Dermis blood vessel endothelial cell (primary cell): ENCODE measurements at places on chromosomes 5 and 9. TPM values are rescaled to one million over a fixed set of nuclear protein-coding genes. Genes with fewer than 3 reads are reported as not detected.
A peak's percentile ranks its signal among the peaks of the same experiment; 100 is the strongest.

The NDST1 gene
- 68.1 and 99.5 TPM in 2 replicates for total RNA-seq

DNA sequence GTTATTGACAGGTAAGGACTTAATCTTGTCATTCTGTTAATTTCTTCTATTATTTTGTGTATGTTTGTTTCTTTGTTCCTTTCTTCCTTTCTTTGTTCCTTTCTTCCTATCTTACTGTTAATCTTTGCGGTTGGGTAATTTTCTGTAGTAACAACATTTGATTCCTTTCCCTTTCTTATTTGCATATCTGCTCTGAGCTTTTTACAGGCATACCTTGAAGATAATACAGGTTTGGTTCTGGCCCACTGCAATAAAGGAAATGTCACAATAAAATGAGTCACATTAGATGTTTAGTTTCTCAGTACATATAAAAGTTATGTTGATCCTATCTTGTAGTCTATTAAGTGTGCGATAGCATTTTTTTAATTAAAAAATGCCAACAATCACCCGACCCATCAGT, 440.7 kb downstream of the NFIB start:
- no peak for DNase-seq

DNA sequence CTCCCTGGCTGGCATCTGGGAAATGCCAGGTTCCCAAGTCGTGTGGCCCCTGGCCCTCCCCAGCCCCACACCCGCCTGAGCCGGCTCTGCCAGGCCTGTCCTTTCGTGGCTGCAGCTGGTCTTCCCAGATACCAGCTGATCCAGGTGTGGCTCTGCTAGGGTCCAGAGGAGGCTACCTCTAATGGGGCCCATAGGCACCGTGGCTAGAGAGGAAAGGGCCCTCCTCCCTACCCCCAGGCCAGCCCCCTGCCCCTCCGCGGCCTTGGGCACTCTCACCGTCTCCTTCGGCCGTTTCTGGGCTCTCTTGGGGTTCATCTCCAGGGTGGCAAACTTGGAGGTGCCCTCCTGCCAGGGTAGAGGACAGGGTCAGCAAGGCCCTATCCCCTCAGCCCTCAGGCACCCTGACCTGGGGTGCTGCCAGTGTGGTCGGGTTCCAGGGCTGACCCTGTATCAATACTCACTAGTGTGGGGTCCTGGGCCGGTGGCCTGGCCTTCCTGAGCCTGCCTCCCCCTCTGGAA, 17.0 kb downstream of the RALGDS start:
- DNase-seq = no peak

- DNase-seq = no peak
Observed at GRCh38 chr5:95763941-95764340, 32.8 kb downstream of the RHOBTB3 start.

GRCh38 chr9:123329329-123329955, 26.6 kb upstream of the CRB2 start:
- DNase-seq = peak; percentile 17

The GPR150 gene
- 0.05 and 0.17 TPM in 2 replicates for total RNA-seq

- DNase-seq = peak; percentile 44
Observed at GRCh38 chr5:10734037-10734709, 26.9 kb downstream of the DAP start.

GRCh38 chr9:102461156-102461819, 533.8 kb upstream of the CYLC2 start:
- DNase-seq = no peak

DNA sequence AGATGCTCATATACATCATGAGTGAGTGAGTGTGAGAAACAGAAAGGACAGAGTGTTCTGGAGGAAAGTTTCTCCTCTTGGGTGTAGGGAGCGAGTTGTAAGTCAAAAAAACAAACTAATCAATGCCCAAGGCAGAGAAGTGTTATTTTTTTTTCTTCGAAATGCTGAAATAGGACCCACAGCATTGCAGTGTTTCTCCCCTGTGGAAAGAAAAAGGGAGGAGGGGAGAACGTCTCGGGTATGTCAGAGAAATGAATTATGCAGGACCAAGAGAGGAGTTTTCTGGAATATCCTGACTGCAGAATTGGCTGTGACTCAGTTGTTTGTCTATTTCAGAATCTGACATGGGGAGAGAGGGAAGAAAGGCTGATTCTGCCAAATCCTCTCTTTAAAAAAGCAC, 337.9 kb upstream of the RFX3 start:
- no peak for DNase-seq

The KIF4B gene
- total RNA-seq = 0.17 and 0.42 TPM in 2 replicates

- DNase-seq = no peak
Observed at GRCh38 chr5:133141746-133142145, 89.9 kb downstream of the HSPA4 start.

The BNC2 gene
- total RNA-seq = 8.6 and 12.1 TPM in 2 replicates

DNA sequence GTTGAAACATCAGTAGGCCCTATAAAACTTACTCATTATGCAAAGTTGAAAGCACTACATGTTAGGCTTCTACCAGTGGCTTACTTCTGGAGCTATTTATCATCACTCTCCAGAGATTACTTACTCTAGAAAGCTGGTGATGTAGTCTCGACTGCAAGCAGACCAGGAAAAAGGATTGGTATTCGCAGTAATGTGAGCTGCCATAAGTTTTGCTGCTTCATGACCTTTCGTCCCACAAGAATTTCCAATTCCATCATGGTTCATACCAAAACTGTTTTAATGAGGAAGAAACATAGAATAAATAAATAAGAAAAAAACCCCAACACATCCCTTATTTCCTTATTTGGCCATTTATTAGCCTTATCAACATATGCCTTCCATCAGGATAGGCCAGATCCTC, 181.9 kb downstream of the ADAMTS6 start:
- DNase-seq = no peak

- no peak for DNase-seq
Observed at GRCh38 chr9:136664000-136664915, 1.5 kb downstream of the EGFL7 start.

The PTGES gene
- total RNA-seq = 0.47 and 0.51 TPM in 2 replicates

DNA sequence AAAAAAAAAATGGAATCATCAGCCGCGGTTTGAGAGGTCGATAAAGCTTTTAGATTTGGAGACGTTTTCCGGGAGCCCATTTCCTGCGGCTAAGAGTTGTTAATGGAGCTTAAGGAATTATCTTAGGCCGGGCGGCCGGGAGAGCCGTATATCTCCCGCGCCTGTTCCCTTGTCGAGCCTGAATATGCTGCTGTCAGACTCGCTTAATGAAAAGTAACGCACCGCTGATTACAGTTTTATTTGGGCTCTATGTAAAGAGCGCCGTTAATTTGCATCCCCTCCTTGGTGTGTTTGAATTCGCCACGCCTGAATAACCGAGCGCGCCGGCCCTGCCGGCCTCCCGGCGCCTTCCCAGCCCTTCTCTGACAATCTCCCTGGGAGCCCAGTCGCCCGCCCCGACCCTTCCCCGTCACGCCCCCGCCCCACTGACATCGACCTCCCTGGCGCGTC, 7.9 kb downstream of the IRX4 start:
- no peak for DNase-seq

GRCh38 chr9:89606624-89607311, 2.0 kb downstream of the GADD45G start:
- DNase-seq = peak; percentile 11

The TAF1L gene
- under 0.01 TPM in 2 replicates for total RNA-seq

DNA sequence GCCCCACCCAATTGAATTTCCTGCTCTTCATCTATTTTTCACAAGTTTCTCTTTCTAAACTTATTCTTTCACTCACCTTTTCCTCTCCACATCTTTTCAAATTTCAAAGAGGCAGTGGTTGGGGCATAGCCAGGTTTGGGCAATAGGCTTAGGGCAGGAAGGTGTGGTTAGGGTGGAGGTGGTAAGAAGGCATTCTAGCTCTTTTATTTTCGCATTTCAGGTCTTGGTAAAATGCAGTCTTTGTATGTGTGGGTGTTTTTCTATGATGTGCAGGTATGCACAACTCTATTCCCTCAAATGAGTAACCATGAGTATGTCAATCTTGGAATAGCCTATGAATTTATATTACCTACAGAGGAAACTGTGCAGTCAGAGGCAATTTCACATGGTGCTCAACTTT, 129.8 kb upstream of the IFNE start:
- no peak for DNase-seq

- DNase-seq = no peak
Observed at GRCh38 chr9:98206754-98207153, 14.3 kb upstream of the CORO2A start.

DNA sequence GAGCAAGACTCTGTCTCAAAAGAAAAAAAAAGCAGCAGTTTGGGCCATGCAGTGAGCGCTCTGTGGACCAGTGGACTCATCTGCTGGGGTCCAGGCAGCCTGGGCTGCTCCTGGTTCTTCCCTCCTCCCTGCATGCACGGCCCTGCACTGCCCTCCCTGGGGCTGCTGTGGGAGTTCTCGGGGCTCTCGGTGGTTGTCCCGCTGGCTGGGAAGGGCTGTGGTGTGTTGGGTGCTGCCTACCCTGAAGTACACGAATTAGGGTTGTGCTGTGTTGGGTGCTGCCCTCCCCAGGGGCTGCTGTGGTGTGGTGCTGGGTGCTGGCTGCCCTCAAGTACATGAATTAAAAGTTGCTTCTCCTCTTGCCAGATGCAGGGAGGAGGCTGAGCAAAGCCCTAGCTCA, 18.3 kb upstream of the CLPTM1L start:
- DNase-seq = no peak

- DNase-seq = no peak
Observed at GRCh38 chr5:89313044-89313443, 430.1 kb upstream of the MEF2C start.

- DNase-seq = no peak
Observed at GRCh38 chr5:35473589-35473988, 144.1 kb upstream of the SPEF2 start.

GRCh38 chr9:33611358-33611757, 87.3 kb downstream of the ANKRD18B start:
- DNase-seq = no peak

GRCh38 chr5:16135506-16135905, 44.1 kb downstream of the MARCHF11 start:
- no peak for DNase-seq

- peak; percentile 83 for DNase-seq
Observed at GRCh38 chr9:89154651-89155336, 23.8 kb downstream of the SHC3 start.

- DNase-seq = no peak
Observed at GRCh38 chr5:74286734-74287695, 353.5 kb downstream of the ENC1 start.

DNA sequence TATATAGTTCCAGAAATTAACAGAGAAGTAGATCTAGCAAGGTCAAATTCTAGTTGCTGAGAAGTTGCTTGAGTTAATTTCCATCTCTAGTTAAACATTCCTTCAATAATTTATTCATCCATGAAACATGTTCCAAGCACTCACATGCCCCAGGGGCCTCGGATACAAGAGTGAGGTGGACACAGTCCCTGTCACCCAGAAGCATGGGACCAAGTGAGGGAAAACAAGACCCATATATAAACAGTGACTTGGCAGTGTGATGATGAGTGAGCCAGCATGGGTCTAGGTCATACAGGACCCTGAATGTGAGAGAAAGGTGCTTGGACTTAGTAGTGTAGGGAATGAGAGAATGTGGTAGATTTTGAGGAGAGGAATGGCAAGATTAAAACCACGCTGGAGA, 216.9 kb downstream of the TTLL11 start:
- no peak for DNase-seq

GRCh38 chr5:72760259-72760658, 56.2 kb upstream of the TNPO1 start:
- no peak for DNase-seq

The UGT3A2 gene
- not detected in 2 replicates for total RNA-seq

The ZFP2 gene
- total RNA-seq = 0.60 and 1.0 TPM in 2 replicates

DNA sequence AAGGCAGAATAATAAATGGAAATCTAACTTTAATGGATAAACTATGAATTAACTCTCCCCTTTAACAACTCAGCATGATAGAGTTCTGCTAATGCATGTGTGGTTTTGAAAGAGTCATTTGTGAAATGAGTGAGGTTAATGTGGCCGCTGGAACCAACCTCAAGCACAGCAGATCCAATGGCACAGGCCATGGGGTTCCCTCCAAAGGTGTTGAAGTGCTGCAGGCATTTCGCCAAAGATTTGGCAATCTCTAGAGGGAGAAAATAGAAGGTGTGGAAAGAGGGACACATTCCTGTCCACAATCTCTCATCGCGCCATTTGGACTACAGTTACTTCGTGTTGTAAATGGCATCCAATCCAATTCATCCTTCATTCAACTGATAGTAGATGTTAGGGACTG, 35.0 kb downstream of the AGXT2 start:
- no peak for DNase-seq

DNA sequence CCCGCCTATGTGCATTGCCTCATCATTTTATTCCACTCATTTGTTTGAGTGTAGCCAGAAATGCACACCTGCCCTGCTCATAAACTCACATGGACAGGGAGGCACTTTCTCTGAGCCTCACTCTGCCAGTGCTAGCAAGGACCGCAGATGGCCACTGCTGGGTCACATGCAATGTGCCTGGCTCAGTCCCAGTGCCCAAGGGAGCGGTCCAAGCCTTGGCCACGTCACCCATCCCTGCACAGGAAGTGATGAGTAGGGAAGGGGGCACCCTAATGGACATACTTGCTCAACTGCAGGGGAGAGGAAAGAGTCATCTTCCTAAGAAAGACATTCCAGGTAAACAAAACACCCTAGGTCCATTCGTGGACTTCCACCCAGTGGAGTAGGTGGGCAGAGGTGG, 630.9 kb downstream of the IRX1 start:
- no peak for DNase-seq

DNA sequence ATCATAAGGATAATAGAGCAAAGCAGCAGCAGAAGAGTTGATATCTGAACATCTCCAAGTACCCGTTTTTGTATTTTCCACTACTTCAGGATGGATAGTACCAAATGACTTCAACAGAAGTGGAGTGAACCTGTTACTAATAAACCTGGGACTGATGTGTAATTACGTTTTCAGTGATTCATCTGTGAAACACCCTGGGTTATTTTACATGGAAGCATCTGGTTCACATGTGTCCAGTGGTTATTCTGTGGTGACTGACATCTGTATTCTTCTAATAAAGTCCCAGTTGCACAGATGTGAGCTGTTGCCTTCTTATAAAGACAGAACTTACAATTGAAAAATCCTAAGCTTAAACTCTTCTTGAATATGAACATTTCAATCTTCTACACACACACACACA, 139.7 kb upstream of the VCAN start:
- DNase-seq = no peak

- no peak for DNase-seq
Observed at GRCh38 chr5:94945656-94946055, 327.2 kb downstream of the SLF1 start.

DNA sequence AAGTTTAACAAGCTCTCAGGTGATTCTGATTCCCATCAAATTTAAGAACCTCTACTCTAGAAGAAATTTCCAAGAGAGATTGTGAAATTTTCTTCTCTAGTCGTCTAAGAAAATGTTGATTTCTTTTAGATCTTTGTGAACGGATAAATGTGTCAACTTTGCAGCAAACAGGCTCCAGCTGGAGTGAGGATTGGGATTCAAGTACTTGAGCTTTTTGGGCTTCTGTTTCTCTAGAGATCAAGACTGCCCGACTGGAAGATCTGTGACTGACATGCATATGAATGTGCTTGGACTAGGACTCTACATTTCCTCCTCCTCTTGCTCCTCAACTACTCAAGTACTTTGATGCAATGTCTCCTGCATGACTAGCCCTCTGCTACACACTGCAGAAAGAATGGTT, 388.3 kb downstream of the TMEM38B start:
- no peak for DNase-seq

The KCTD16 gene
- under 0.01 and 0.05 TPM in 2 replicates for total RNA-seq

GRCh38 chr9:98983295-98984268, 39.9 kb downstream of the COL15A1 start:
- DNase-seq = no peak
